Stimulated activated CD4-positive, alpha-beta T cell treated with anti-CD3 and anti-CD28 coated beads, Interleukin-15, amount 100 ng/mL, for 1 hour (primary cell): ENCODE measurements at places on chromosomes 1 and 21.

DNA sequence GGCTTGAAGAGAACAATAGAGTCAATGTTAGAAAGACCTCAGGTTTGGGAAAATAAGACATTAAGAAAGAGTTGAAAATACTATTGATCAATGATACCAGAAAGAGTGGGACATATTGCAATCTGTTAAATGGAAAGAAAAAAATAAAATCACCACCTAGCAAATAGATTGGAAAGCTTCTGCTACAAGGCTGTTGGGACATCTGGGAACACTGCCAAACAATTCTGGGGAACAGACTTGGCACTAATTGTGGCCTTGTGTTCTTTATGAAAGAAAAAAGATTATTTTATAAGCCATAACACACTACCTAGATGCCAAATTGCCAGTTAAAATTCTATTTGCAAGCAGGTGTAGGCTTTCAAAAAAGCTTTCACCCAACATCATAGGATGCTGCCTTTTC, 137.8 kb downstream of the TSEN15 start:
- DNase-seq = no peak

DNA sequence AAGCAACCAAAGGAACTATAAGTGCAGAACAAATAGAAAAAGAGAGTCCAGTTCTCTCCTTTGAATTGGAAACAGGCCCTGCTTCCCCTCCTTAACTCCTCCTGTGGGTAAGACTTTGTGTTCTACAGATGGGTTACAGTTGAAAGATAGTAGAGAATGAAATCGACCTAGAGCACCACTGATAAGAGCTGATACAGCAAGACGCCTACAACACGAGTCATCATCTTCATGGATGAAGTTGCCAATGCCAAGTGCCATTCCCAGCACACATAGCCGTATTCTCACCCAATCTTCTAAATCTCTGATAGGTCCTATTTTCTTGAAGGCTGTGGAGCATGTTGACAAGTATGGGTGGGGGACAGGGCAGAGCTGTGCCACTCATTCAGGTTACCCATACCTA, 99.8 kb upstream of the CAMK1G start:
- DNase-seq = no peak

GRCh38 chr1:225426395-225427234, 1.2 kb downstream of the LBR start:
- no peak for DNase-seq

DNA sequence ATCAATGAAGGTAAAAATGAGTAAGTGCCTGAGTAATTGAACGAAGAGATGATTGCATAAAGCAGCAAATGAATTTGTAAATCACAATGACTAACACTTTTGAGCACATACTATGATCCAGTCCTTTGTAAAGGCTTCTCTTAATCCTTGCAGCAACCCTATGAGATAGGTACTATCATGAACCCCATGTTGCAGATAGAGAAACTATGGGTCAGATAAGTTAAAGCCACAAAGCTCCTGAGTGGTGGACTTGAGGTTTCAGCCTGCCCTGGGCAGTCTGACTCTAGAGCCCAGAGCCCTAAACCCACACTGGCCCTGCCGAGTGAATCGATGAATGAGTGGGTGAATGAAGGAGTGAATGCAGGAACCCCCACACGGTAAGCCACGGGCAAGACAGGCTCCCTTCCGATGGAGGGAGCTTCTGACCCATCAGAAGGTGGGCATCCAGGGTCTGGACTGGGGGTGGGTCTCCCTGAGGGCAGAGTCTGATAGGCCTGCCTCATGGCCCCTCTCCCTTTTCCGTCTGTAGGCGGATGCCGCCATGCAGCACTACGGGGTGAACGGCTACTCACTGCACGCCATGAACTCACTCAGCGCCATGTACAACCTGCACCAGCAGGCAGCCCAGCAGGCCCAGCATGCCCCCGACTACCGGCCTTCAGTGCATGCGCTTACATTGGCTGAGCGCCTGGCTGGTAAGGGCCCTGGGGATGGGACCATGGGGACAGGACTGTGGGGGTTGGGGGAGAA, 17.0 kb downstream of the DMBX1 start:
- DNase-seq = no peak

DNA sequence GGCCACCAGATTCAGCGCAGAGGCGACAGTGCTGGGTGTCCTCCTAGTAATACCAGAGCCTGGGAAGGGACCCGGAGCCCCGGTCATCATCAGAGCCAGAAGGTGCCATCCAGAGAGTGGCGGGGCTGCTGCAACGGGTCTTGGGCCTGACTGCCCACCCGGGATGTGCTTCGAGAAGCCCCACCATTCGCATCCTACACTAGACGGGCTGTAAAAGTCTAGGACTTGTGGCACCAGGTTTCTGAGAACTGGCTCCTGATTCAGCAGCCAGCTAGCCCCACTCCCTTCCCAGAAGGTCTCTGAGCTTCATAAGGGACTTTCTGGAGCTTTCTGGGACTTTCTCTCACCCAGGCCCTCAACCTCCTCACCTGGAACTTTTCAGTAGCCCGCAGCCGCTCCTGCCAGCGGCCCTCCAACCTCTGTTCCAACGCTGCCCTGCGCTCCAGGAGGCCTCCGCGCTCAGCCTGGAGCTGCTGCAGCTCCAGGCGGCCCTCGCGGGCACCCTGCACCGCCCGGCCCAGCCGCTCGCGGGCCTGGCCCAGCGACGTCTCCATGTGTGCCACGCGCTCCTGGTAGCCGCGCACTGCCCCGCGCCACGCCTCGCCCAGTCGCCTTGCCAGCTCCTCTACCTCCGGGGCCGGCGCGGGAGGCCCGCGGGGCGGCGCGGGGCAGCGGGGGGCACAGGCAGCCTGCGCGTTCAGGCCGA, 940 bp downstream of the NES start:
- DNase-seq = no peak

DNA sequence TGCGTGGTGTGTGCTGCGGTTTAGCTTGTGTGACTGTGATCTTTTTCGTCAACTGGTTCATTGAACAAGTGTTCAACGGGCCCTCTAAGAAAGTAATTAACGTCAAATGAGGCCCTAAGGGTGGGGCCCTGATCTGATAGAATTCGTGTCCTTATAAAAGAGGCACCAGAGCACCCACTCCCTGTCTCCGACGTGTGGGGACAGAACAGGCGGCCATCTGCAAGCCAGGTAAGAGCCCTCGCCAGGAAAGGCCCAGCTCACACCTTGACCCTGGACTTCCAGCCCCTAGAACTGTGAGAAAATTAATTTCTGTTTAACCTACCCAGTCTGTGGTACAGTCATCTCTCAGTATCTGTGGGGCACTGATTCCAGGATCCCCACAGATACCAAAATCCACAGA, 20.4 kb upstream of the SAMD11 start:
- no peak for DNase-seq

DNA sequence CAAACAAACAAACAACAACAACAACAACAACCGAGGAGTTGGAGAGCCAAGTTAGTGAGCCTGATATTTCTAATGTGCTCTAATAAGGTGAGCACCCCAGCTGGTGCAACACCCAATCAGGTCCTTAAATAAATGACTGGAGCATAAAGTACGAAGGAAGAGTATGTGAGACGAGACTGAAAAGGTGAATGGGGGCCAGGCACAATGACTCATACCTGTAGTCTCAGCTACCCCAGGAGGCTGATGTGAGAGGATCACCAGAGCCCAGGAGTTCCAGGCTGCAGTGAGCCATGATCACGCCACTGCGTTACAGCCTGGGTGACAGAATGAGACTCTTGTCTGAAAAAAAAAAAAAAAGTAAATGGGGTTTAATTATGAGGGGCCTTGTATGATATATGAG, 152.0 kb upstream of the ZRANB2 start:
- DNase-seq = no peak

DNA sequence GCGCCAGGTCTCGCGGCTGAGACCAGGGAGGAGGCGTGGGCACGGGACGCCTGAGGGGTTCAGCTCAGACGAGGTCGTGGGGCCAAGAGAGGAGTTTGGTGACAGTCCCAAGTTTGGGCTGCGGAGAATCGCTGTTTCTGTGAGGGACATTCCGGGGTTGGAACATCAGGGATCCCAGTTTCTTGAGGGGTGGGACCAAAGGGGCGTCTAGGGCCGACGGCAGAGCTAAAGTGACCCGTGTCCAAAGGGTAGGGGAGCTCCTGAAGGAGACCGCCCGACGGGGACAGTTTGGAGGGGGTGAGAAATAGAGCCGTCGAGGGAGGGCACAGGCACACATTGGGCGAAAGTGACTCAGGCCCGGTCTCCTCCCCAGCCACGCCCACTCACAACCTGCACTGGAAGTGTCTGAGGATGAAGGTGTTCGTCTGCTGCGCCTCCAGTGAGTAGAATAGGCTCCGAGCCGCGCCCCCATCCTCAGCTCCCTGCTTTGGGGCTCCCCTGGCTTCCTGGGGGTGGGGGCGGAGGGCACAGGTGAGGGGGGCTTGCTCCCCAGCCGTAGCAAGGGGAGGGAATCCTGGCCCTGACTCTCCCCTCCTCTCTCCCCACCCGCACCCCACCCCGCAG, 7.0 kb downstream of the EFNA3 start:
- no peak for DNase-seq
